ENCODE measurements at places on chromosomes 1 and 21.

DNA sequence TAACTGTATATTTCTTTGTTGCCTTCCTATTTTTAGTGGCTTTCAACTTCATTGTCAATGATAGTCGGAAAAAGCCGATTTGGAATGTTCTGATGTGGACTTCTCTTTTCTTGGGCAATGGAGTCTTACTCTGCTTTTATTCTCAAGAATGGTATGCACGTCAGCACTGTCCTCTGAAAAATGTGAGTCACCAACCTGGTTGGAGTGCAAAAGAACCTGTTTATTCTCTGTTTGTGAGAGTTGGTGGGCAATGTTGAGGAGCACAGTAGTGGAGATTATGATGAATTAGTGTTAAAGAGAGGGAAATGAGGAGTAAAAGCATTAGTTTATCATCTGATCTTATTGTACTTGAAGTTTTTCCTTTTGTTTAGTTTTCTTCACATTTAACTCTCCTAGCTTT is 14.5 kb upstream of the AXDND1 start:
- DNase-seq, result peak; percentile 18

GRCh38 chr1:111196213-111196612 is 4.2 kb downstream of the DENND2D start:
- no peak for DNase-seq

- peak; percentile 52 for DNase-seq
Measured at GRCh38 chr1:93977598-93977945, 68.3 kb upstream of the GCLM start.

- DNase-seq, result no peak
Measured at GRCh38 chr21:44286716-44287632, 1.3 kb downstream of the AIRE start.

GRCh38 chr1:76799700-76800099 is 67.6 kb upstream of the ST6GALNAC5 start:
- DNase-seq, result no peak

- no peak for DNase-seq
Measured at GRCh38 chr1:239630767-239631166, 244.4 kb downstream of the CHRM3 start.

DNA sequence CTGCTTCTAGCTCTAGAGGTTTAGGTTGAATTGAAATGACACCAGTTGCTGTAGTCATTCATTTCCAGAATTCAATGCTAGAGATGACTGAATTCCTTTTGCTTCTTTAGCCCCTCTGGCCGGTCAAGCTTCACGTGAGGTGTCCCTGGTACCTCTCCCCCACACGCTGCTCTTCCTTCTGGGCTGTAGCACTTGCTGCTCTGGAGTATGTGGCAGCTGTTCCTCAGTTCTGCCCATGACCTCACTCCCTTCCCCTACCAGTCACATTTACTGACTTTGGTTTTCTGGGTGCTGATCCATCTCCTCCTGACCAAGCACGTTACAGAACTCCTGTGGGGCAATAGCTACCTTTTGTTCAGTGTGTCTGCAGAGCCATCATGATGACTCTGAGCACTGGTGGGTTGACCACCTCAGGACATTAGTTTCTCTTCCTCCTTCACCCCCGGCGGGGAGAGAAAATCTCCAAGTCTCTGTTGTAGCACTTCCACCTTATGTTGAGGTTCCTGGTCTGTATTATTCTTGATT is 128.1 kb downstream of the HHAT start:
- no peak for DNase-seq

DNA sequence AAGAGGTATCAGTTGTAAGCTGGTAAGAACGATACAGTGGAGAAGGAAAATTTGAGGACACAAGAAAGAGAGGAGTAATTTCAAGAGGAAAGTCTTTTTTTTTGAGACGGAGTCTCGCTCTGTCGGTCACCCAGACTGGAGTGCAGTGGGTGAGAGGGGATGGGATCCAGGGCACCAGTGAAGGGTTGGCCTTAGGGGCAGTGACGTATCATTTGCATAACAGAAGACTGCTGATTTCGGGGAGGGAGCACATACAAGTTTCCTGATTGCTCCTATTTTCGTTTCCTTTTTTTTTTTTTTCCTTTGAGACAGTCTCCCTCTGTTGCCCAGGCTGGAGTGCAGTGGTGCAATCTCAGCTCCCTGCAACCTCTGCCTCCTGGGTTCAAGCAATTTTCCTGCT is 4.2 kb downstream of the S100A13 start:
- DNase-seq, result no peak

DNA sequence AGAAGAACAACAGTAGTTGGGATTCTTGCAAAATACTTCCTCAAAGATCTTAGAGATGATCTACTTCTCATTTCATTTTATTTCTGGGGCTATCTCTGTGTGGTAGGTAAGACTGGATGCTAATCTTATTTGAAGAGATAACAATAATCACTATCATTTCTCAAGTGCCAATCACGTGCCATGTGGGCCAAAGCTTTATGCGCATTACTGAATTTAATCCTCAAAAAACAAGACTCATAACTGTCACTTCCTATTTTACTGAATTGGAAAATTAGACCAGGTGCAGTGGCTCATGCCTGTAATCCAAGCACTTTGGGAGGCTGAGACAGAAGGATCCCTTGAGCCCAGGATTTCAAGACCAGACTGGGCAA is 121.7 kb downstream of the KCNN3 start:
- no peak for DNase-seq

DNA sequence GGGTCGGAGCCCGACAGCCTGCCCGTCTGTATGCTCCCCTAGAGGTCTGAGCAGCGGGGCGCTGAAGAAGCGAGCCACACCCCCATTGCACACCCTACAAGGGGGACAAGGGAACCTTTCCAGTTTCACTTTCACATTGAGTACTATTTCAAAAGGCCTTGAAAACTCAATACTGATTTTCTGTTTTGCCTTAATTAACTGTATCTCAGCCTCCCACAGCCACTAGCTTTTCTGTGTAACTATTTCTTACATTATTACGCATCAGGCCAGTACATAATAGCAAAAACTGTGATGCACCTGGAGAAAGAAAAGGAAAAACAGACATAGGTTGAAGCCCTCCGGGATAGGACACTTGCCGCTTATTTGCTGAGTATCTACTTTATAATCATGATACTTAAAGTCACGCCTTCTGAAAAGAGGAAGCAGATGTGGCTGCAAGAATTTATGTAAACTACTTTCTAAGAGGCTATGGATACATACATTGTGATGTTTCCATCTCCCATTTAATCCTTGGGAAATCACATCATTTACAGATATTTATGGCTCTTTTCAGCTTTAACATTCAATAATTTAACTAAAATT is 1719.5 kb downstream of the MRPL39 start:
- DNase-seq, result no peak

- peak; percentile 59 for DNase-seq
Measured at GRCh38 chr1:207619871-207620542, 24.9 kb upstream of the CR1L start.

DNA sequence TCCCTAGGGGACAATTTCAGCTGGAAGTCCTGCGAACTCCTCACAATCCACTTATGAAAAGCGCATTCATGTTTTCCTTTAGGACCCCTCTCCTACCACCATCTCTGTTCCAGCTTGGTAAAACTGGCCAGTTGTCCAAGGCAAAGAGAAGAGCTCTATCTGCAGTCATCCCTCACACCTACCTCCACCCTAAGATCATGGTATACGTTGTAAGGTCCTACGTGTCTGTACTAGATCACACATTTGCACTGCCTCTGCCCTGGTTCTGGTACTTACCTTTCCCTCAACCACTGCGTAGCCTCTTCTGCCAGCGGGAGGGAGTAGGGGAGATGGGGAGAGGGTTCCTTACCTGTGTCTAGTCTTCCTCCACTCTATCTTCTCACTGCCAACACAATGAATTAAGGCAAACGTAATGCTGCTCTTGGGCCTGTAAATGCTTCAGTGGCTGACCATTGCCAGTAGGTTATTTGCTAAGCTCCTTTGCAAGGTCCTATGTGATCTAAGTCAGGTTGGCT is 739 bp upstream of the NUP133 start:
- no peak for DNase-seq

DNA sequence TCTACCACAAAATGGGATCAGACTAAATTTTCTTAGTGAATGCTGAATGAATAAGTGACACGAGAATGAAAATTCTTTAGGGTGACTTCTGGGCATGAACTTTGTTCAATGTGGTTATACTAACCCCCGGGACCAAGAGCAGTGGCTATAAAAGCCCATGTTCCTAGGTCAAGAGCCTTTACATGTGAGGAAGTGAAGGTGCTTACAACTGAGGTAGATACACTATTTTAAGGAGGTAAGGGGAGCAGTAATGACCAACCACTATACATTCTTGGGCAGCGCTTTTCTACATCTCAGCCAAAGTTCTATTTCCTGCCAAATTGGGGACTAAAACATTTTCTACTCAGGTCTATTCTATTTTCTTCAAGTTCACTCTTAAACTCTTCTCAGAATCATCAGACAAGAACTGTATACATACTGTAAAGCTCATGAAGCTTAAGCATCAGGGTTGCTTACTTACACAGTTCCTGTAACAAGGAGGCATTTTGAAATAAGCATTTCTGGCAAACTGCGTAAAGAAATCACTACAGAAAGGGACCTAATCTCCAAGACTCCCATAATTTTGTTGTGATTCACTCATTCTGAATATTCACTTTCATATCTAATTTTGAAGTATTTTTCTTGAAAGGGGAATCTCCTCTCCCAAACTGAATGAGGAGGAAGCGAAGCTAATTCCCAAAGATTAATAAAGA is 8.5 kb upstream of the ARHGAP29 start:
- peak; percentile 73 for DNase-seq

DNA sequence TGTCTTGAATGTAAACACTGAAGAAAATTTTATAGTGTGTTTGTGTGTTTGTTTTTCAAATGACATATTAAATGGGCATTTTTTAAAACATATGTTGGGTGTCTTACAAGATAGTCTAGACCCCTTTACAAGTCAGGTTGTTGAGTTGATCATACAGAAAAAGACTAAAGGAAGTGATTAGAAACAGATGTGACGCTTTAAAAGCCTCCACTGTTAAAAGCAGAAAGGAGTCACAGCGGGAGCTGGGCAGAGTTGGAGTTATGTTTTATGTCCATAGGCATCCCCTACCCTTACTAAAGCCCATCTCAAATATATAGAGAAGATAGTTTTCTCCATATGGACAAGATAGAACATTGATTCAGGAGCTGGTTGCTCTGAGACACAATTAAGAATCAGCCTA is 393.9 kb downstream of the PLPP3 start:
- no peak for DNase-seq

DNA sequence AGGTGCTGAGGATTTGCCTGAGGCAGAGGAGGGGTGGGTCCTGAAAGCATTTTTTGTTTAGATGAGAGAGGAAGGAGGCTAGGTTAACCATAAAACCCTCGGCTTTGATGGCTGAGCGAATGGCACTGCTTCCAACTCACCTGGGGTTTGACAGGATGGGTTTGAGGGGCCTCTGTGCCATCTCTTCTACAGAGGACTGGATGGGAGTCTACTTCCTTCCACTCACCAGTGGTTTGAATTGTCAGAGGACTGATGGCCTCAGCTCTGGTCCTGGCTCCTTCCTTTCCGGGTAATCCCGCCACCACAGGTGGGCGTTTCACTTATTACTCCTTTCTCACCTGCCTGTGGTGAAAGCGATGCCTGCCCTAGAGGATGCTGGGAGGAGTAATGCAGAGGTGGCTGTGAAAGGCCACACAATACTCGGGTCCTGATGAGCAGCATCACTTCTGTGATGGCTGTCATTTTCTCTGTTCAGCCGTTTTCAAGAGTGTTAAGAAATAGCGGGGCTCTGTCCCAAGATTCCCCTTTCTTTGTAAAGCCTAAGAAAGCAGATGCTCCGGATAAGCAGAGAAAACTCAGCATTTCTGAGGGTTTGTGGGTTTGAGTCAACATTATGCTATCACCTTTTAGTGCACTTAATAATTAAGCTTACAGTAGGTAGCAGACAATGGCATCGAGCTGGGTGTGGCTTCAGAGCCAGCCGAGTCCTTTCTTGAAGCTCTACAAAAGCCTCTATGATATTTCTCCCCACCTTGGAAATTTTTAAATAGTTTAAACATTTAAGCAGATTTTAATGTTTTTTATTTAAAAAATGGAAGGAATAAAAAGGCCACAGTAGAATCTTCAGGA is 220.7 kb downstream of the HLX start:
- DNase-seq, result no peak

DNA sequence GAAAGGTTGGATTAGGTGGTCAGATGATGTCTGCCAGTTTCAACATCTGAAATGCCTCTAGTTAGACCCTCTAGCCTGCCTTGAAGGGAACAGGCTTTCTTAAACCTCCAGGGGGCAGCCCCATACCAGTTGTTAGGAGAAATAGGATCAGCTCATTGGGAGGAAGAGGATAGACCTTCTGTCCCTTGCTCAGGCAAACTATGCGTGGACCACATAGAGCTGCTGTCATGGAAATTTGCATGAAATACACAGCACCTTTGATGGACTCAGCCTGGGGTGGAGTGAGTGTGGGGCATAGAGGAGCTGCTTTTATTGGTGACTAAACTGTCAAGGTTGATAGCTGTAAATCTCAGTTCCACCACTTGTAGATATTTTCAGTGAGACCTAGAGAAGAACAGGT is 38.4 kb upstream of the SPAG17 start:
- peak; percentile 16 for DNase-seq

DNA sequence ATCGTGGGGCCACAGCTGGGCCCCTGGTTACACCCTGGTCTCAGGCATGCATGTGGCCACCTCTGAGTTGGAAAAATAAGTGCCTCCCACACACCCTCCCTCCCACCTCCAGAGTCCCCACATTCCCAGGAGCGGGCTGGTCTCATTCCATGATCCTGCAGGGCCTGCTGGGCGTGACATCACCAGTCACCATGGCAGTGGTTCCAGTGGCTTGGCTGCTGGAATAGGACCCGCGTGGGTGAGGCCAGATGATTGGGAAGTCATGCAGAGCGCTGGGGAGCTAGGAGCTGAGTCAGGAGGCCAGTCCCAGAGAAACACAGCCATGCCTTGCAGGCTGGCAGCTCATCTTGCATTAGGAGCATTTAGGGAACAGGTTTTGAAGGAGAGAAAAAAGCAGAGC is 125.4 kb upstream of the TMEM51 start:
- peak; percentile 20 for DNase-seq

DNA sequence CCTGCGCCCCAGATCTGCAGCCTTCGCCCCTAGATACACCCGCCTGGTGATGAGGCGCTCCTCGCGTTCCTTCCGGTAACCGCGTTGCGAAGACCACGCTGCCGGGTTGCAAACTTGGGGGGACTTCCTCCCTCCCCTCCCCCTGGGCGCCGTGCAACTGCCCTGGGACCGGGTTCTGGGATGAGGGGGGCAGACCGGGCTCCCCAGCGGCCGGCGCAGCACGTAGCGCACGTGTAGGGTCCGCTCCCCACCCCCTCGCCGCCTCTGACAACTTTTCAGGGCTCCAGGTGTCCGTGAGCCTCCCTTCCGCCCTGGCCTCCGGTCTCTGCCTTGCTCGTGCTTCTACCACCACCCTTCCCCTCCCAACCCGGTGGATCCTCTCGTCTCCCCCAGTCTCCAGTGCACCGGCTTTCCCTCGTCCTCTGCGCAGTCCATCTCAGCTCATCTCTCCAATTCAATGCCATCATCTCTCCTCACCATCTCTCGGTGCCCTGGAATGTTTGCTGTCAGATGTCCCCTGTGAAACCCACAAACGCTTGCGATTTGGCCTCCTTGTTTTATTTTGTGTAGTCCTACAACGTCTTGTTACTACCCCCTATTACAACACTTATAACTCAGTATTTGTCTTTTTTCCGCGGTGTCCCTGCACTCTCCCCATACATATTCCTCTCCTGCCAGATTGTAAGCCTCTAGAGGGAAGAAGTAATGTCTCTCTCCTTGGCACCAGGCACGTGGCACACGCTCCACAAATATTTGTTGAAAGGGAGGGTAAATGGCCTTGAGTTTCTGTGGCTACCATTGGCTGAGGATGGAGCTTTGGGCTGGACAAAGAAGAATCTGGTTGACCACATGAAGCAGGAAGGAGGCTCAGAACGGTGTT is 782 bp downstream of the PCAT6 start:
- DNase-seq, result no peak

- no peak for DNase-seq
Measured at GRCh38 chr1:190699165-190699564, 221.5 kb upstream of the BRINP3 start.

Measured in fibroblast of pulmonary artery (primary cell).